ENCODE measurements at places on chromosomes 4 and X. TPM values are rescaled to one million over a fixed set of nuclear protein-coding genes. Genes with fewer than 3 reads are reported as not detected.

Gene SMR3B
- not detected for total RNA-seq

Gene CACNA1F
- under 0.01 TPM for total RNA-seq

Gene IDH3G
- 49.6 TPM for total RNA-seq

Gene TSPAN6
- 67.5 TPM for total RNA-seq

Gene BCAP31
- 341 TPM for total RNA-seq

Gene TEX11
- total RNA-seq: not detected

Gene COL4A5
- 34.9 TPM for total RNA-seq

Gene NOCT
- total RNA-seq: 37.0 TPM

Gene ABCD1
- total RNA-seq: 9.1 TPM

Gene PPEF1
- total RNA-seq: not detected

Gene ENPEP
- under 0.01 TPM for total RNA-seq

Gene GABRE
- total RNA-seq: 36.3 TPM

Gene HSD17B13
- under 0.01 TPM for total RNA-seq

Gene TET2
- 8.0 TPM for total RNA-seq

Gene SH3RF1
- total RNA-seq: 7.1 TPM

Gene GPRIN3
- 1.0 TPM for total RNA-seq

Gene PDZD4
- 0.89 TPM for total RNA-seq

Gene TMPRSS11A
- not detected for total RNA-seq

Gene TMEM150C
- total RNA-seq: 13.0 TPM

Gene TREX2
- total RNA-seq: 2.3 TPM

Gene MAGEC3
- total RNA-seq: not detected

Gene ADH1B
- 0.13 TPM for total RNA-seq

Gene PCDH11X
- not detected for total RNA-seq

Gene SYN1
- under 0.01 TPM for total RNA-seq

Gene GAGE12J
- total RNA-seq: not detected

Gene ARMCX5
- 16.2 TPM for total RNA-seq

Gene TLR3
- 0.51 TPM for total RNA-seq
